ENCODE measurements at places on chromosomes 12 and 14.

- DNase-seq: no peak
These were observed 2.1 kb downstream of the TSPAN11 start for GRCh38 chr12:30928356-30929244.

DNA sequence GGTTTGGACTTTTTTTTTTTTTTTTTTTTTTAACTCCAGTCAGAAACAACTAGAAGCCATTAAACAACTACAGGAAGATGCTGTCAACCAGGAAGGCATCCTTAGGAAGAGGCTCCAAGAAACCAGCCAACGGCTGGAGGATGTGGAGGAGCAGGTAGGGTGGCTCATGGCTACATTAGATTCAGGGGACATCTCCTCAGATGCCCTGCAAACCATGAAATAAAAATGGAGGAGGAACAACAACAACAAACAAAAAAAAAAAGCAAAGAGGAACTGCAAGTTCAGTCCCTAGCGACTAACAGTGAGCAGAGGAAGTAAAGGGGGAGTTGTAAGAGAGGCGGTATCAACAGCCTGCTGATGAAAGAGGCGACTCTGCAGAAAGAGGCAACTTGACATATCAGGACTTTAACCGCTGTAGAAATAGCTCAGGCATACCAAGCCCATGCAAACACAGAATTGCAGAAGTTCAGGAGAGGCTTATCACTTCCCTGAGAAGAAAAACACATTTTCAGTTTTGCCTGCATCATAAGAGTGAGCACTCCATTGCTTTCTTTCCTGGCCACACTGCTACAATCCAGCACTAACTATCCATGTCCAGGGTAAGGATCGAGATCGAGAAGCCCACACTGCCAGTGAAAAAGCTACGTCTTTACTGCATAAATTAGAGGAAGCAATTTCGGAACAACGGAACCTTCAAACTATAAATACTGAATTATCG lies 103.5 kb upstream of the BCAT1 start:
- no peak for DNase-seq

DNA sequence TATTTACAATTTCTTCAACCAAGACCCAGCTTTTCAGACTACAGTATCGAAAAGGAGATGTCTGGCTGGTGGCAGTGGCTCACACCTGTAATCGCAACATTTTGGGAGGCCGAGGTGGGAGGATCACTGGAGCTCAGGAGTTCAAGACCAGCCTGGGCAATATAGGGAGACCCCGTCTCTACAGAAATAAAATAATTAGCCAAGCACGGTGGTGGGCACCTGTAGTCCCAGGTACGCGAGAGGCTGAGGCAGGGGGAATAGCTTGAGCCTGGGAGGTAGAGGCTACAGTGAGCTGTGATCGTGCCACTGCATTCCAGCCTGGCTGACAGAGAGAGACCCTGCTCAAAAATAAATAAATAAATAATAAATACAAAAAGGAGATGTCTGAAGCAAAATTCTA lies 530.5 kb downstream of the BCL11B start:
- DNase-seq: no peak

GRCh38 chr12:94707892-94708291 lies 57.5 kb upstream of the TMCC3 start:
- DNase-seq: no peak

DNA sequence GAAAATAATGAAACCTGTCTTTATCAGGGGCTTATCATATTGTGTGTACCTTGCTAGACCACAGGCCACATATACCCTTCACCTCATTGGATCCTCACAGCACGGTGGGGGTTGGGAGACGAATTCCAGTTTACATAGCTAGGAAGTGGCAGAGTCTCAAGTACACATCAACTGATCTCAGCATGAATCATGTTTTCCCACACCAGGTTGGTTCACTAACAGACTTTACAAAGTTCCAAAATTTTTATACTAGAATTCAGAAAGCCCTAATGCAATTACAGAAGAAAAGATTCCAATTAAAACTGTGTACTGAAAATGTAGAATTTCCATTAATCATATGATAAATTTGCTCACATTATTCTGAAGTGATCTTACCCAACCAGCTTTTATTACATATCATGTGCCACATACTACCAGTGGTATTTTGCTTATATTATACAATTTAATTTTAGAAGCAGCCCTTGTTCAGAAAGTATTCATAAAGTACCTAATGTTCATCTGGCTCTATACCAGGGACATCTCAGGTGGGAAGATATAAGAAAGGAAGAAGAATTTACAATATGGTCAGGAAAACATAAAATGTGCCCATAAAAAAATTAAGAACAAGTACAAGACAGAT lies 196.2 kb downstream of the ITPR2 start:
- no peak for DNase-seq

Data from NCI-H510A (cell line).